Skeletal muscle cell (primary cell): ENCODE measurements at places on chromosomes 5 and 9.

GRCh38 chr5:4116834-4117233, 521.2 kb downstream of the IRX1 start:
- DNase-seq: no peak

DNA sequence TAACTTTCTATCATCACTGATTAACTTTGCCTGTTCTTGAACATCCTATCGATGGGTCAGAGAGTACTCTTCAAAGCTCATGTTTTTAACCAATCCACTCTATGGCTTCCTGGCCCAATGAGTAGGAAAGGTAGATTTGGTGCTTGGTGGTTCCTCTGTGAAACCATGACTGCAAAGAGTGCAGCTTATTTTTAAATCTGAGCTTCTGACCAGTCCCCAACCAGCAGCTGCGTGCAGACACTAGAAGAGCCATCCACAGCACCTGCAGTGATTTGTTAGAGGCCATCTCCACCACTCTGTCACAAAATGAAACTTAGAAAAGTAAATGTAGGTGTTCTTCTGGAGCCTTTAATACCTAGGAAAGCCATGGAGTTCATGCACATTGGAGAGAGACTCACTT, 107.3 kb upstream of the WWC1 start:
- no peak for DNase-seq

- no peak for DNase-seq
Measured at GRCh38 chr9:18143073-18143745, 330.7 kb upstream of the ADAMTSL1 start.

GRCh38 chr5:33852319-33852718, 39.5 kb downstream of the ADAMTS12 start:
- DNase-seq: no peak

- DNase-seq: no peak
Measured at GRCh38 chr5:92841604-92842155, 739.3 kb downstream of the NR2F1-AS1 start.
